ENCODE measurements at places on chromosomes 3 and 15.

- no peak for DNase-seq
These were observed 63.6 kb downstream of the LINGO1 start for GRCh38 chr15:77568973-77569728.

DNA sequence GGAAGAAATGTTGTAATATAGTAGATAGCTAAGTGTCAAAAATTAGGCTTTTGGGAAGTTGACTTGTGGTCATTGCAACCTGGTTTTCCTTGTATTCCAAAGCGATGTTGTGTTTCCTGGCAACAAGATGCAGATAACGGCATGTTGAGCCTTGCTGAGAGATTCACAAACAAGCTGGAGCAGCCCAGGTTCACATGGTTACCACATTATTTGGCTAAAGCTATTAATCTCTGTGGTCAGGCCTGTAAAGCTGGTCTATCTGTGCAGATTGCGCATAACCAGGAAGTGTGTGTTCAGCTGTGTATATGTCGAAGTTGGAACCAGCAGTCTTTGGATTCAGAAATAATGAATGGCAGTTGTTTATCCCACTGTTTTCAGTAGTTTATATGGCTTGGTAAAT, 6.6 kb downstream of the TIPARP start:
- DNase-seq = no peak

DNA sequence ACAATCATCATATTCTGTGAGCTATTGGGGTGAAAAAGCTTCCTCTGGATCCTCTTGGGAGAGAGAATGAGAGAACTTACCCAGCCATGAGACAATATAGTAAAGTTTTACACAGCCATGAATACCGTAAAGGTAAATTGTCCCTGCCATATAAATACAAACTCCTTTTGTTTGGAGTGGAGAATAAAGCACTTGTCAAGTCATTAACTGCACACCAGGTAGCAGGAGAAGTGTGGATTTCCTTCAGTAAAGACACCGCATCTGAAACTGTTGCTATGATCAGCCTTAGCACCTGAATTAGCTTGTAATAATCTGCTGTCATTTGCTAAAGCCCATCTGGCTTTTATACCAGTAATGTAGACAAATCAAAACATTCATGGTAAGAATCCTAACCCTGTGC, 336.6 kb upstream of the SLCO3A1 start:
- DNase-seq = no peak

GRCh38 chr15:57993409-57994145, 71.9 kb downstream of the ALDH1A2 start:
- DNase-seq = no peak

DNA sequence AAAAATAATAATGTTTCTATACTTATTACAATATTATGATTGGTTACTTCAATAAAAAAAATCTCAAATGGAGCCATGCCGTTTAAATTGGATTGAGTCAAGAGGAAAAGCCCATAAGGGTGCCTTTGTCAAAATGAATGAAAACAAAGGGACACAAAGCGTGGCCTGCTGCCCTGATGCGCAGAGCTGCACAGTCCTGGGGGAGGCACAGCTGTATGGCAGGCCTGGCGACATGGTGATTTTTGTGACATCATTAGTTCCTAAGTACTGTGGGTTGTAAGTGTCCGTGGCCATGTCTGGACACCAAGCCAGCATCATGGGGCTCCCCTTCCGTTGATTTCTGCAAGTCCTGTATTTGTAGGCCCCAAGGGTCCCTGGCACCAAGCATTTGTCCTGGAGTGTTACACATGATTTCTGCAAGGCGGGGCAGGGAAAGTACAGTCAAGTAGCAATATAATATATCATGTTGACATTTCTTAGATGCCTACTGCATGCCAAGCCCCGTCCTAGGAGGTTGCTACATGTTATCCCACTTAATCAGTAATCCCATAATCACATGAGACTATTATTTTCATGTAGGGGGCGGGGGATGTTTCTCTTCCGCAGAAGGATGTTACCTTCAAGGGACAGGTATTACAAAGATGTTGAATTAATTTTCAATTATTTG, 59.7 kb downstream of the GHSR start:
- DNase-seq = no peak

GRCh38 chr3:177349384-177349783, 152.1 kb upstream of the TBL1XR1 start:
- no peak for DNase-seq

- no peak for DNase-seq
These were observed 66.1 kb upstream of the CHMP2B start for GRCh38 chr3:87161013-87161412.

- DNase-seq = no peak
These were observed 35.2 kb downstream of the ETV5 start for GRCh38 chr3:186073641-186074040.

DNA sequence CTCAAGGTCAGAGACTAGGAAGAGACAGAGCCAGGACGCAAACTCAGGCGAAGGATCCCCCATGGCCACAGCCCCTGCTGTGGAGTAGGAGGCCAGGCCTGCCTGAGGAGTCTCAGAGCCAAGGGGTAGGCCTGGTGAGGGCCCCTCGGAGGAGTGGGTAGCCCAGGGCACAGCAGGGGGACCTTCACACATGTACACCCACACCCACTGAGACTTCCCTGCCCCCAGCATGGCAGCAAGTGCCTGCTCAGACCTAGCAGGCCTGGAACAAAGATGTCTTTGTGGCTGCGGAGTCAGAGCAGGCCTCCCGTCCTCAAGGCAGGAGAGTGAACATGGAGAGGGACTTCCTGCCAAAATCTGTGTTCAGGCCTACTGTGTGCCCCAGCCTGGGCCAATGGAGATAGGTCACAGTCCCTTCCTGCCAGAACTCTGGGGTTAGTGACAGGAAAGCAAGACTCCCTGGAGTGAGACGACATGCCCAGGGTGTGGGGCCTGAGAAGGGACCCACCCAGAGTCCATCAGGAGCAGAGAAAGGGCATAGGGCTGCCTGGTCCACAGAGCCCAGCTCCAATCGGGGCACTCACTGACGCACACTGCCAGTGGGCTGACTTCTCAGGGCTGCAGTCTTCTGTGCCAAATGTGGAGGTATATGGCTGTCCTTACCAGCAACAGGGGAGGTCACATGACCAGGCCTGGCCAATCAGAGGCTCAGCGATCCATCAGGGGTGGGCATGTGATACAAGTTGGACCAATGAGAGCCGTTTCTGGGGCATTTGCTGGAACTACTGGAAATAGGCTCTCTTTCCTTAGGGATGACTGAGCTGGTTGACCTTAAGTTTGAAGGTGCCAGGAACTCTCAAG, 2.3 kb downstream of the GRIP2 start:
- DNase-seq = no peak

GRCh38 chr3:151276038-151276686, 2.2 kb downstream of the P2RY14 start:
- DNase-seq = no peak

DNA sequence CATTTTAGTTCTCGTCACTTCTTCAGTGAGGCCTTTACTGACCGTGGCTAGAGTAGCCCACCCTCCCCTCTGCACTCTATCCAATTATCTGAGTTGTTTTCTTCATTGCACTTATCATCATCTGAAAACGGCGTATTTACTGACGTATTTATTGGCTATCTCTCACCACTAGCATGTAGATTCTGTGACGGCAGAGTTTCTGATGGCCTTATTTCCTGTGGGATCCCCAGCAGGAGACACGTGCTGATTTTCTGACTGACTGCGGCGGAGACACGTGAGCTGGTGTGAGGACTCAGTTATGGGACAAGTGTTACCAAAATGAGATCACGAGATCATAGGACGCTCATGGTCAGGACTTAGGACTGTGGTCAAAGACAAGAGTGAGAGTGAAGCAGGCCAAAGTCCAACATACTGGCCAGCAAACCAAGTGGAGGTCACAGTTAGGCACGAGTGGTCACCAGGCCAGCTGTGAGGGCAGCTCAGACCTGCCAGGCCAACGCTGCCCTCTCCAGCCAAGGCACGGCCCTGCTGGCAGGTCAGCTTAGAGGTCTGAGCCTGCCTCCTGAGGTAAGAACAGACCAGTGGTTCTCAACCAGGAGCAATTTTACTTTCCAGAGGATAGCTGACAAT, 50.6 kb upstream of the BNIP2 start:
- DNase-seq = no peak

GRCh38 chr3:122263974-122264588, 61.0 kb upstream of the CSTA start:
- no peak for DNase-seq

- DNase-seq = no peak
These were observed 30.0 kb upstream of the CMTM8 start for GRCh38 chr3:32208447-32208846.

DNA sequence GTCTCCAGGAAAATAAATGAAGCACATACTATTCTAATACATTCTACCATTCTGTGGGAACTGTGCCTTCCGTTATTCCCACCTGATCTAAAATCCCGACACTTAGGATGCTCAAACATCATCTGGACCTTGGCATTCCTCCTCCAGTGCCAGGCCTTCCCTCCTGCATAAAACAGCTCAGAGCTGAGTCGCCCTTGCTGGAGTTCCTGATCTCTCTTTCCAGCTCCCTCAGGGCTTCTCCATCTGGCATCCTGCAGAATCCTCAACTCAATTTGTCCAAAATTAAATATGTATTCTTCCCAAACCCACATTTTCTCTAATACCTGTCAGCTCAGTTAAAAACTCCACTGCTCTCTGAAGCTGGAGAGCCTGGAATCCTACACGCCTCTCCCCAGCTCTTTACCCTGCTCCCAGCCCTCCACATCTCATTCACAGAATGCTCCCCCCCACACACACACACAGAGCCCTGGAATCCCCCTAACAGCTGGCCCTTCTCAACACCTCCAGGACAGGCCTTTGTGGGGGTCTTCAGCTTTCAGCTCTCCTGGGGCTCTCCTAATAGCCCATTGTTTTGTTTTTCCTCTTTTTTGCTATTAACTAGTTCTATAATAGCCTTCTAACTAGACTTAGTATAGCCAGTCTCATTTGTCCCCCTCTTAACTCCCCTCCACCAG, 78.5 kb downstream of the HMG20A start:
- no peak for DNase-seq

GRCh38 chr15:91484141-91484540, 369.4 kb upstream of the SLCO3A1 start:
- DNase-seq = no peak

DNA sequence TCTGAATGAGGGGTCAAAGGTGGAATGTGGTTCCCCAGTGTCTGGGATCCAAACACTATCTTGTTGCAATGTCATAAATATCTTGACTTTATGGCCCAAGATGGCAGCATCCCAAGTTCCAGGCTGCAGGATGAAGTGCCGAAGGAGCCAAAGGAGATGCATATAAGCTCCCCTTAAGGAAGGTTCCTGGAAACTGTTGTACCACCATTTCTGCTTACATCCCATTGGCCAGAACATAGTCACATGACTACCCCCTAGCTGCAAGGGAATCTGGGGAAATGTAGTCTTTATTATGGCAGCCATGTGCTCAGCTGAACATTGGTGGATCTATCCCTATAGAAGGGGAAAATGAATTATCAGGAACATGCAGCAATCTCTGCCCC, 54.3 kb downstream of the BDH1 start:
- DNase-seq = no peak

- DNase-seq = no peak
These were observed 78.7 kb downstream of the ATP1B3 start for GRCh38 chr3:141955175-141955574.

DNA sequence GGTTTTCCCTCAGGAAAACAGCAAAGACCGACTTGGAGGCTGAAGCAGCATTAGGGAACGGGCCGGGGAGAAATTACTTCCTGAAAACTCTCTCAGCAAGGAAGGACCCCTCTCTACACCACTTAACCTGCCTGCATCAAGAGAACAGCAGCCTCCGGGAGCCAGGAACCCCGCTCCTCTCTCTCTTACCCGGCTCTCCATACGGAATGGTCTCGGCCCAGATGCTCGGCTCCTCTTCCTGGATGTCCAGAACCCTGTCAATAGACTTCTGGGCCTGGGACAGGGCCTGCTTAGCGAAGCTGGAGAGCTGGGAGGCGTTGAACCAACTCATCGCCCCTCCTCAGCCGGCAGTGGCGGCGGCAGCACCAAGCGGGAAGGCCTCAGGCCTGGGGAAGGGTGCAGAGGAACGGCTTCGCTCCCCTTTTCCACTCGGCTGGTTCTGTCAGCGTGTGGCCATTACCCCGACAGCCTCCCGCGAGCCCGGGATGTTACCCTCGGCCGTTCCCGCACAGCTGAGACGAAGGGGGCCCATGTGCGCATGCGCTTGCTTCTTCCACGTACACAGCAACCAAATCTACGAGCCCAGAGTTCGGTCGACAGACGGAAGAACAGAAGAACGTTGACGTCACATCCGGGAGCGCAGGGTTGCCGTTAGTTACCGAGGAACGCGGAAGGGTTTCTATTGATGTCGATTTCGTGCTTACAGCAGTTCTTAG, at the start of gene TMF1:
TMF1 (minus strand) TSS at position 578 of the 716 bp plus-strand sequence; CDS start at position 331, 247 bp downstream.
- DNase-seq = peak; percentile 47

DNA sequence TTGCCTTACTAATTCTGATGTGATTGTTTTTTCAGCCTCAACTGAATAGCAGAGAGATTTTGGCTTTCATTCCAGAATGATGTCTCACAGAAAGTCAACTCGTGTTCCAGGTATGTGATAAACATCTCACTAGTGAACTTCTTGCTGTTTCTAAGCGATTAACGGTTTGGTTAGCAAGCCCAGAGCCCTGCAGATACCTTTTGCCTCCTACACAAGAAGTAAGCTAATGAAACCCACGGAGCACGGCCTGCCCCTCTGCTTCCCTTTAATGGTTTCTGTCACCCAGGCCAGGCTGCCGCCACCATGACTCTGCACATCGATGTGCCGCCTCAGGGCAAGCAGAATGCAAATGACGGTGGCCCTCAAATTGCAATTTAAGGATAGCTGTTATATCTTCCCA, 155.9 kb upstream of the ICE2 start:
- DNase-seq = no peak

GRCh38 chr15:29668120-29668602, 154.1 kb downstream of the TJP1 start:
- no peak for DNase-seq

- DNase-seq = no peak
These were observed 72.8 kb downstream of the SMAD3 start for GRCh38 chr15:67137951-67138848.

GRCh38 chr15:51672913-51673857, 8.1 kb upstream of the SCG3 start:
- DNase-seq = no peak

GRCh38 chr3:20022954-20023622, 11.0 kb upstream of the PP2D1 start:
- DNase-seq = no peak

DNA sequence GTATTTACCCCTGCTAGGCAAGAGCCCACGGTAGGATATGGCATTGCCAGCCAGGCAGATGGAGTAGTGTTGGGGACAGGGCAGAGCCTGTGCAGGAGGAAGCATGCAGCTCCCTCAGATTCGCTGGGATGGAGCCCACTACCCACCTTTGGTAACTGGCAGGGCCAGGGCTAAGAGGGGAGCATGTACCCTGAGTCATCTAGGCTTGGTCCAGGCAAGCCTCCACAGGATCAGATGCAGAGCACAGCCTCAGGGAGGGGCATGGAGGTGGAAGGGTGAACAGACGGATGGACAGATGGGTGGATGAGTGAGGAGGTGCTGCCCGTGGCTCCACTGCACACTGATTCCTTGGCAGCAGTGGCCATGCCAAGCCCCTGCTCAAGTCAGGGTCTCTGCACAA, 33.0 kb downstream of the IL20RB start:
- DNase-seq = no peak

- DNase-seq = no peak
These were observed 30.8 kb upstream of the EOMES start for GRCh38 chr3:27752926-27753325.
